ENCODE measurements at places on chromosomes 4 and X.

GRCh38 chr4:156084373-156084772 is 130.7 kb upstream of the CTSO start:
- DNase-seq = no peak

DNA sequence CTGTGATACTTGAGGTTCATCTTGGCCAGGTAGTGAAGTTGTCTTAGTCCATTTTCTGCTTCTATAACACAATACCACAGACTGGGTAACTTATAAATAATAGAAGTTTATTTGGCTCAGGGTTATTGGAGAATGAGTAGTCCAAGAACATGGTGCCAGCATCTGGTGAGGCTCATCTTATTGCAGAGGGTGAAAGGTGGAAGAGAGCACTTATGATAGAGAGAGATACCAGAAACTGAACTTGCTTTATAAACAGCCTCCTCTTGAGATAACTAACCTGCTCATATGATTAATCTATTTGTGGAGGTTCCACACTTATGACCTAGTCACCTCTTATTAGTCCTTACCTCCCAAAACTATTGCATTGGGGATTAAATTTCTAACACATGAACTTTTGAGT is 1.6 kb downstream of the C4orf51 start:
- no peak for DNase-seq

DNA sequence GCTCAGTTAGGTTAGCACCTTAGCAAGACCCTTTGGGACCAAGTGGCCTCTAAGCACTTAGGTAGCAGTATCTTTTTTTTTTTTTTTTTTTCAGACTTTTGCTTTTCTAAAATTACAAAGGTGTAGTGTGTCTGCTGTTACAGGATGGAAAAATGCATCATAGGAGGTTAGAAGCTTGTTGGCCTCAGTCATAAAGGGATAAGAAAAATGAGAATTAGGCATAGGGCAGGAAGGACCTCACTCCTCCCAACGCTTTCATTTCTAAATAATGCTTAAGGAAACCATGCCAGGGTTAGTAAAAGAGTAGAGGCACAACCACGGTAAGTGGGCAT is 148.4 kb upstream of the PLAC1 start:
- no peak for DNase-seq

DNA sequence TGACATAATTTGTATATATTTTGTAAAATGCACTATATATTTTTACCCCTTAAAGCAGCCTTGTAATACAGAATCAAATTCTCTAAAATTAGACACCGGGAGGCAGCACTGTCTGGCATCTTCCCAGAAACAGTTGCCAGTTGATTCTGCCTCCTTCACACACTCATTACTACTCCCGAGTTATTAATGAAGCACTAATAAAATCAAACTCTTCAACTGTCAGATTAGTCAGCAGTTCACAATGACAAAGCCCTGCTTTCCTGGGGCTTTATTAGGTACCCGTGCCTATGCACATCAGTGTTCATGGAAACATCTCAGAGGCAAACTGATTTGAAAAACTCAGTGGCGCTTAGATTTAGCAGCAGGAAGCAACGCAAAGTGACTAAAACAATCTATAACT is 103.5 kb upstream of the VEGFC start:
- DNase-seq = no peak

DNA sequence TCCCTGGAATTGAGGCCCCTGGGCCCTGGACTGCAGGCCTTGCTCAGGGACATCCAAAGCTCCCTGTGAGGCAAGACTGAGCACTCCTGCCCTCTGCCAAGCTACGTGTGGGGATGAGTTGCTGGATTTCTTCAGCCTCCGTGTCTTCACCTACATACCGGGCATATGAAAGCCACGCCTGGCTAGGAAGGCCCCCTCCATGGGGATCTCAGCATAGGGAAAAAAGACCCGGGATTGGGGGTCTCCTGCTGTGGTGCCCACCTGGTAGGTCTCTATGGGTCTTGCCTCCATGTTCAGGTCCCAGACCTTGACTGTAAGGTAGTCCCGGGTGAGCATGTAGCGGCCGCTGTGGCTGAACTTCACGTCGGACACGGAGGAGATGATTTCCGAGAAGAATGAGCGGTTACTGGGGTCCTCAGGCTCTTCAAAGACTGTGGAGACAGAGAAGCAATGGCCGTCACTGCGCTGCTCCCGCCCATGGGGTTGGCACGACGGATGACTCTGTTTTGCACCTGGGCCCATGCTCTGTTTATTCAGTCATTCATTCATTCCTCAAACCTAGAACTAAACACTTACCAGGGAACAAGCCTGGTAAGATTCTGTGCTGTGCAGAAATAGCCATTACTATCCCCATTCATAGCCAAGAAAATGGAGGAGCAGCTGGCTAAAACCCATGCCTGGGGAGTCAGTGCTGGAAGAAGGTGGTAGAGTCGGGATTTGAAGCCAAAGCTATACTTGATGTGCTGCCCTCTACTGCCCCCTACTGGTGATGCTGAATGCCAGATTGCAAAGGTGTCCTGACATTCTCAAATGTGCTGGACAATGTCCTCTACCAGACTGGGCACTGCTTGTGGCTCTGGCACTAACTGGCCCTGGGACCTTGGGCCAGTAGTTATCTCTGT is 63.9 kb downstream of the WFS1 start:
- DNase-seq = peak; percentile 38

GRCh38 chr4:114734594-114734993 is 136.0 kb downstream of the UGT8 start:
- no peak for DNase-seq

DNA sequence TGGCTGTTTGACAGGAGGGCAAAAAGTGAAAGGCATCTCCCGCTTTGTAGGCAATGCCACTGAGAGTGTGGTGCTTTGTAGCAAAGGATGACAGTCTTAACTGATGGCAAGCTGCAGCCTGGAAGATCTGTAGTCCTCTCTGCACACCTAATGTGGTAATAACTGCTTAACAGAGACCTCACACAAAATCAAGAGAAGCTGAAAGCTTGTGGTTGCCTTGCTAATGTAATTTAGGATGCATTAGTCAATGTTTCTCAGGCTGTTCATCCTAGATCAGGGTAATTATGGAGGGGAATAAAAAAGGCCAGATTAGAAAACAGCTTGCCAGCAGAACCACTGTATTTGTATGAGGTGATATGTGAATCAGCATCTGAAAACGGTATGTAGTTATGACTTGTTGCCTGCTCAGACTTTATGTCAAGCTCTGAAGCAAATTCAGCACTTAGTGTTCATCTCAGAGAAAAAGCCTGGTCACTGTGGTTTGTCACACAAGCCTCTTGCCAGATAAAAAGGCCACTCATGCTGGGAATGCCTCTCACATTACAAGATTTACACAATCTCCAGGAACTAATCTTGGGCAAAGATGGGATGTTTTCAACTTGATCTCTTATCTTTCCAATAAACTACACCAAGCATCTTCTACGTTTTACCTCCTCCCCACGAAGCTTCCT is 130.8 kb downstream of the ENOX2 start:
- no peak for DNase-seq

DNA sequence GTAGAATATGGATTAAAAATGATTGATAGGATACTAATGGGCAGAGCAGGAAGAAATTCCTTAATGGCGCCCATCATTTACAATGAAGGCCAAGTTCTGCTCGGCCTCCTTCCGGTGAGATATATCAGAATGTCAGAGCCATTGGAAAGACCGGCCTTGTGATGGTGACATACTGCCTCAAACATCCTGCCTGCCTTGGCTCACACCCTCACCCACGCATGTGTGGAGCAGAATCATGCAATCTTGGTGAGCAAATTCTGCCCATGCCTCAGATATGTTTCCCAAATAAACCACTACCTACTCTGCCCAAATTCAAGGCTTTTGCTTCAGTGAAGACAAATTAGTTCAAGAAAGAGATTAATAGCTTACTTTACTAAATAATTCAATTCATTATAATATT is 163.3 kb downstream of the MID1 start:
- DNase-seq = no peak

- DNase-seq = no peak
These were observed 17.8 kb upstream of the RNF4 start for GRCh38 chr4:2451036-2451520.

DNA sequence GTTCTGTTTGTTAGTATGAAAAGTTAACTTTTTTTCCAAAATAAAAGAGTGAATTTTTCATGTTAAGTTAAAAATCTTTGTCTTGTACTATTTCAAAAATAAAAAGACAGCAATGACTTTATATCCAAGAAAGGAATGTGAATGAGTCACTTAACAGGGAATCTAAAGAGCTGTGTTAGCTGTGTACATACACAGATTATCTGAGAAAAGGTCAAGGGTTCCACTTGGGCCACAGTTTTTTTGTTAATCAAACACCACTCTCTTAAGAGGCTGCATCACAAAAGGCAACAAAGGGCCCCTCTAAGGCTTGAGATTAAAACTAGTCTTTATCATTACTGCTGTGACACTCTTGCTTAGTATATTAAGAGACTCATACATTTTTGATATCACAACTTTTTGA is 82.1 kb downstream of the FIP1L1 start:
- no peak for DNase-seq

- DNase-seq = no peak
These were observed 123.6 kb downstream of the RELL1 start for GRCh38 chr4:37562592-37562991.

- no peak for DNase-seq
These were observed 59.7 kb downstream of the HTT start for GRCh38 chr4:3134201-3134600.

DNA sequence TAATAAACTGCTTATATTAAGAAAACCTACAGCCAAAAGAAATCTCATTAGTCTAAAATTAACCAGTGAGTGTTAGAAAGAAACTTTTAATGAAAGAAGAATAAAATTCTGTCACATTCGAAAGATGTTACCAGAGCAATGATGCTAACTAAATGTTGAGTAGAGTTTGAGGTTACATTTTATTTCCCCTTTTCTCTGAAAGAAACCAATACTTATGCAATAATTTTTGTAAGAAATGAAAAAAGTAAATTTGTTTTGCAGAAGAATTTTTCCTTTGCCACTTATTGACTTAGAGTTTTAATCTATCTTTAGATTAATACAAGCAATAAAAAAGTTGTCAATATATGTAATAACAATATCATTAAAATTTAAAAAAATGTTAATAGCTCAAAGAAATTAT is 574.0 kb upstream of the GALNTL6 start:
- DNase-seq = no peak

DNA sequence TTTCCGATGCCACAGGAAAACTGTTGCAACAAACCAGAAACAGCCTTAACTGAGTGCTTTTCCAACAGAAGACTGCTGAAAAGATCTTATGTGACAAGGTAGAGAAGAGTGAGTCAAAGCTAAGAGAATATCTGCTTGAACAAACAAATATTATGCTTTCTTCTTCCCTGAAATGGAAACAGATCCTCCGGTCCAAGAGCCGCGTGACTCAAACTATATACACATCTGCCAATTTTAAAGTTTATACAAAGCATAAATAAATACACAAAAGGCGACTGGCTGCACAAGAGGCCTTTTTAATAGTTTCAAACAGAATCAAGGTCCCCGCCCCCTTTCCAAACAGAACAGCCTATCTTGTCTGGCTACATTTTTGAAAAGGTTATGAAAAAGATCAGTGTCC is 329.7 kb upstream of the F9 start:
- DNase-seq = no peak
